ENCODE measurements at places on chromosomes 6 and 20.

GRCh38 chr6:130742131-130742681 lies 85.0 kb upstream of the SMLR1 start:
- DNase-seq: no peak

DNA sequence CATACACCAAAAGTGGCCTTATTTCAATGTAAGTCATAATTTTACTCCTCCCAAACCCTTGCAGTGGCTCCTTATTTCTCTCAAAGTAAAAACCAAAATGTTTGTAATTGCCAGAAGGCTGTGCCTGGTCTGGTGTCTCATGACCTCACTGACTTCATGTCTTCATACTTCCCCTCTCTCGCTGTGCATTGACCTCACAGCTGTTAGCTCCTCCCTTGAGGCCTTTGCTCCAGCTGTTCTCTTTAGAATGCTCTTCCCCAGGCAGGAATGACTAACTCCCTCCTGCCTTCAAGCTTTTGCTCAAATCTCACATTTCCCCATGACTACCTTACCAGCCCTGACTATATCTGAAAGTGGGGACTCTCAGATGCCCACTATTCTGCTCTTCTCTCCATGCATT lies 83.3 kb downstream of the MTFR2 start:
- no peak for DNase-seq

- no peak for DNase-seq
Measured at GRCh38 chr6:138533667-138534066, 34.4 kb upstream of the NHSL1 start.

GRCh38 chr6:9943026-9943425 lies 471.8 kb downstream of the TFAP2A start:
- DNase-seq: no peak

GRCh38 chr20:48205786-48206185 lies 420.5 kb upstream of the SULF2 start:
- DNase-seq: no peak

GRCh38 chr20:1931830-1932229 lies 36.6 kb downstream of the SIRPA start:
- no peak for DNase-seq

GRCh38 chr20:48523191-48523995 lies 304.4 kb downstream of the PREX1 start:
- DNase-seq: no peak

DNA sequence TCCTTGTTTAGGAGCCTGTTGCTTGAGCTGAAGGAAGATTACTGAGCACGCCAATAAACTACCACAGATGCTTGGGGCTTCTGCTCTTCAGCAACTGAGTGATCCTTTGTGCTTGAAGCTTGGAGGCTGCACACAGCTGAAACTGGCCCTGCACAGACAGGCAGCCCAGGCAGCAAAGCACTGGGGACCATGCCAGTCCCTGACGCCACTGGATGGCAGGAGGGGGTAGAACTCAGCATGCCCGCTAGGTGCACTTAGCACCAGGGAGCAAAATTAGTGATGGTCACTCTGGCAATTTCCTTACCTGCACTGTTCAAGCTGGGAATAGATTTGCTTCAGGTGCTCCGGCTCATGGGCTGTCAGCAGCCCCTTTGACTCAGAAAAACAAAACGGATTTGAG lies 91.5 kb downstream of the FAM50B start:
- DNase-seq: no peak

GRCh38 chr20:56343861-56344381 lies 14.9 kb upstream of the FAM210B start:
- no peak for DNase-seq

DNA sequence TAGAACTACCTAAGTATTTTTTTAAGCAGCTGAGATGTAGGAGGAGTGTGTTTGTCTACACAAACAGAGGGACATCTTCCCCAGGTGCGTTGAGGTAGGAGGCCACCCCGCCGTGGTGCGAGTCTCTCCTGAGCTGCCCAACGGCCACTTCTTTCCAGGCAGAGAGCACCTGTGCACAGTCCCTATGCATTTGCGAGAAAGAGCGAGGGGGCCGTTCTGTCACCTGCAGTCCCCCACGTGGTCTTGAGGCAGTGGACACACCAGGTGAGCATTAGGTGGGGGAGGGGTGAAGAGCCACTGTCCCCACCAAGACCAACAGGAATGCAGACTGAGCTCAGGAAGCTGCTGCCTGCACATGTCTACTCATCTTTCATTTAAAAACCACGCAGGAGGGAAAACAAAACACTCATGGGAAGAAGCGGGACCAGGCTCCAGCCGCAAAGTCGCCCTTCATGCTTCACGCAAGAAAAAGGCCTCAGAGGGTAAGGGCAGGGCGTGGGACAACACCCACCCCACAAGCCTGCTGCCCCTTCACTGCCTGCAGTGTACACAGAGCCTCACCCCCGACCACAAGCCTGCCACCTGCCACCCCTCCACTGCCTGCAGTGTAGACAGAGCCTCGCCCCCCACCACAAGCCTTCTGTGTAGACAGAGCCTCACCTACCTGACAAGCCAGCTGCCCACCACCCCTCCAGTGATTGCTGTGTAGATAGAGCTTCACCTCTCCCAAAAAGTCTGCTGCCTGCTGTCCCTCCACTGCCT lies 142.0 kb downstream of the DLL1 start:
- DNase-seq: no peak

DNA sequence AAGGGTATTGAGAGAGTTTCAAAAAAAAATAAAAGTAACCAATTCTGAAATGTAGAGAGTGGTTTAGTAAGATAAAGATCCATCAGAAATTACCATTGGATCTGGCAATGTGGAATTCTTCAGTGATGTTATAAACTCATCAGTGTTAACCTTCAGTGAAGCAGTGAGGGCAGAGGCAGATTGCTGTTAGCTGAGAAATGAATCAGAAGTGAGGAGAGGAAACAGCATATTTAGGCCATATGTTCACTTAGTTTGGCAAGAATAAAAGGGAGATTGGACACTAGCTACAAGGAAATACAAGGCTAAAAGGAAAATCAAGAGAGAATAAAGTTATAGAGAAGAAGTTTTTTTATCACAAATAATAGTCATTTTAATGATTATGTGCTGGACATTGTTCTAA lies 9.6 kb downstream of the KCNQ5 start:
- no peak for DNase-seq

- no peak for DNase-seq
Measured at GRCh38 chr6:52243282-52243893, 912 bp downstream of the IL17F start.

GRCh38 chr20:46626758-46627157 lies 24.5 kb downstream of the SLC13A3 start:
- no peak for DNase-seq

- no peak for DNase-seq
Measured at GRCh38 chr6:159953091-159953601, 15.7 kb upstream of the IGF2R start.

- DNase-seq: no peak
Measured at GRCh38 chr6:13563009-13563408, 11.4 kb upstream of the SIRT5 start.

- no peak for DNase-seq
Measured at GRCh38 chr6:88209301-88209700, 43.2 kb upstream of the CNR1 start.

GRCh38 chr6:47283993-47284392 lies 25.7 kb downstream of the TNFRSF21 start:
- no peak for DNase-seq

DNA sequence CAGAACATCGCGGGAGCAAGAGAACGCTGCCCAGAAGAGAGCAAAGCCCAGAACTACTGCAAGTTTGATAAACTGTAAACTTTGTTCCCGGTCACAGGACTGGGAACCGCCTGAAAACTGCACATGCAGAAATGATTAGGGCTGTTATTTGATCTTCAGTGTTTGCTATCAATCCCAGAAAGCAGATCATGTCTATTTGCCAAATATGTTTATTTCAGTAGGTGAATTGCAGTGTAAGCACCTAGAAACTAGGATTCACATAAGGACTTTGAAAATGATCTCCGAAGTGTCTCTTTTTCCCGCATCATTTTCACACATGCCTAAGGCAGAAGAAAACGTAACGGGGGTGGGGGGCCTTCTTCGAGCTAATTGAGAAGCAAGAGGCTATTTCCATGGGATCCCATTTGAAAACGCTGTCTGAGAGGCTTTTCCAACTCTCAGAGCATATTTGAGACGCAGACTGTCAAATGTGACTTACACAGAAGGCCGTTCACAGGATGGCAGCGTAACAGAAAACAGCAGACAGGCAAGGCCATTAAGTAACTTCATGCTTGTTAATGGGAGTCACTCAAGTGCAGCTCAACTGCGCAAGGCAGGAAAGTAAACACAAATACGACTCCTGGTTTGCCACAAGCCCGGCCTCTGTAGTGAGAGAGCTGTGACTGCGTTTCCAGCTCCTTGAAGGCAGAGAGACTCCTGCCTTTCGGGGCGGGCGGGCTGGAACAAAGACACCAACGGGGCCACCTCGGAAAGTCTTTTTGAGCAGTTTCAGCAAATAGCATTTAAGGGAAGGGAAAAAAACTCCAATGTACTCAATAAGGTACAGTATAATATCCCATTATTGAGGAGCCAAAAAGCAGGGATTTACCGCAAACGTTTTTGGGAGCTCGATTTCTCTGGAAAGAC lies 144.7 kb upstream of the ZNF217 start:
- no peak for DNase-seq

- no peak for DNase-seq
Measured at GRCh38 chr20:34709831-34710567, 5.9 kb downstream of the TP53INP2 start.

DNA sequence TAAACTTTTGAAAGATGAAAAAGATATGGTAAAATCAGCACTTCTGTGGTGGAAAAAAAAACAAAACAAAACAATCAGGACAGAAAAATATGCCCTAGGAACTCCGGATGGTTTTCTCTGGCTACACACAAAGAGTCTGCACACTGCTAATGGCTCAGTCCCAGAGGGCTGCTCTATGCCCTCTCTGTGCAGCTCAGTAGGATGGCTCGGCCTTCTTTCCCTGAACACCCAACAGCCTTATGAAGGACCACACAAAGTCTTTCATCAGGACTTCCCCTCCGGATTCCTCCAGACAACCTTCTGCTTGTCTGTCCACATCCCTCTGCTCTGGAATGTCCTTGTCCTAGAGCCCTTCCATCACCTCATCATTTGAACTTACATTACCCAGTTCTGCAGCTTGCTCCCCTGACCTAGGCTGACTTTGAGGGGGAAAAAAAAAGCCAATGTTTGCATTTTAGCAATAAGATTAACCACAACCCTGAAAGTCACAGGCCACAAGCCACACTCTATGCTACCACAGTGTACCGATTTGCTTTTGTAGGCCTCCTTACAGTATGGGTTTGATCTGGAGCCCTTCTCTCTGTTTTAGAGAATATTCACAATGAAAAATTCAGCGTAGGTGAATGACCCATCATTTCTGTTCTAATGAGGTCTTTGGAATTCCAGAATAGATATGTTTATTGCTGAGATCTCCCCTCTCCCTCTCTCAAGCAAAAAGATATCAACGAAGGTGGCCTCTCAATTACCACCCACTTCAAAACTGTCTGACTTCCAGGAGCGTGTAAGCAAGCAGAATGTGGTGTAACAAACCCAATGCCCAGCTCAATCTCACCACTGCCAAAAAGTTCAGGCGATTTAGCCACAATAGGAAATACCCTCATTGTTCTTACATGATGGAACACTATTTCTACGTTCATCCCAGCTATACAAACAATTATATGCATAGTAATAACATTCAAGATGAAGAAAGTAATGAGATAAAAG lies 164.0 kb downstream of the GMDS start:
- DNase-seq: no peak

DNA sequence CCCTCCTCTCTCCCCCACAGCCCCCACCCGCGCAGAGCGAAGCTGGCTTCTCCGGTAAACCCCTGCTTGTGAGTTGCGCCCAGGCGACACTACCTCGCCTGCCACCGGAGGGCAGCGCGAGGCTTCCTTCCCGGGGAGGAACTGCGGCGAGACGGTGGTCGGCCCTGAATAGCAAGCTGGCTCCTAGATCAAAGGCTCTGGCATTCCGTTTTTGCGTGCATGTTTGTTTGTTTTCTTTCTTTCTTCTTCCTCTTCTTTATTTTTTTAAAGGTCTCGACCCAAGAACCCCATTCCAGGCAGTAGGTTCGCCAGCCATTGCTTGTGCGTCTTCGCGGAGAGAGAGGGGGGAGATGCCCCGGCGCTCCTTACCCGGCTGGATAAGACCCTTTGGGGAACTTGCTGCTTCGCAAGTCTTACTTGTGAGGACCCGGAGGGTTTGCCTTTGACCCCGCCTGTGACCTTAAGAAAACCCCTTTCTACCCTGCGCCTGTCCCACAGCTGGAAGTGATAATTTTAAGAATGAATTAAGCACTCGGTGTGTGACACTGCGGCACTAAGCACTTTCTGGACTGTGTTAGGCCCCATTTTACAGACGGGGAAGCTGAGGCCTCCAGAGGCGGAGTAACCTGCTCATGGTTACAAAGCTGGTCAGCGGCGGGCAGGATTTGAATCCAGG lies 92.7 kb upstream of the SIRPA start:
- no peak for DNase-seq

DNA sequence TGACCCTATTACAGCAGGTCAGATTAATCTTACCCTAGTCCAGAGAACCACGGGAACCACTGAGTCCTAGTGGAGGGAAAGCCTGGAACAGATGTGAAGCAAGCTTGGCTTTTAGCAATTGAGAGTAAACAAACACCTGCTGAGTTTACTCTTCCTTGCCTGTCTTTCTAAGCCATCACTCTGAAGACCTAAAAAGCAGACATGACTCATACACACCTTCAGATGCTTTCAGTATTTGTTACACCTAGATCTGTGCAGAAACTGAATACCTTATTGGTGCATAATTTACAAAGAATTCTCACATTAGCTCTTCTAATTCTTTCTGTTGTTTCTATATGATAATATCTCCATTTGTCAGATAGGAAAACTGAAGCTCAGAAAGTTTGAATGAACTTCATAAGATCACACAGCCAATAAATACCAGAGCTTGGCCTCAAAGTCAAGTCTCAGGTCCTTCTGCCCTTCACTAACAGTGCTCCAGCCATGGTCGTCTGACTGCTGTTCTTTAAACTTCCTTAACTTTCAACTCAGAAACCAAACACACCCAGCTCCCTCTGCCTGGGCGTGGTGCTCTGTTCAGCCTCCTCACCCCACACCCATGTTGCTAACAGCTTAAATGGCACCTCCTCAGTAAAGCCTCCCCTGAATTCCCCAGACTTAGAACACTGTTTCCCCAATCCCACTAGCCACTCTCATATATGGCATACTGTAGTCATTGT lies 8.6 kb upstream of the GABBR1 start:
- DNase-seq: peak; percentile 54

- DNase-seq: no peak
Measured at GRCh38 chr6:98832284-98833056, 1.9 kb upstream of the POU3F2 start.

DNA sequence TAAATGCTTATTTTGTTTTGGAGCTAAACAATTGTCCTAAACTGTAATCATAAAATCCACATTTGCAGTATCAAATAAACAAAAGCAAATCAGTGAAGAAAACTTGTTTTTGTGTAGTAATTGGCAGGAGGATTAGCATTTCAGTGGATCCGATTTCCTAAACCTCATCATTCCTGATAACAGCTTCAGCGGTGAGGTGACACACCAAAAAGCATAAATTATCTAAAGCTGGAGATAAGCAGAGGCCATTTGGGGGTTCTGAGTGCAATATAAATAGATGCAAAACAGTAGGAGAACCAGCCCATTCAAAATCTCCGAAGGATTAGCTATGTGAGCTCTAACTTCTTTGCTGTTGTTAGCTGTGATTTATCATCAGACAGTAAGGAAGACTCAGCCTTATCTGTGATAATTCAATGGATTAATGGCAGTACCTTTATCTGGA lies 235.8 kb downstream of the EPHA7 start:
- no peak for DNase-seq

- no peak for DNase-seq
Measured at GRCh38 chr6:113362301-113363047, 494.7 kb upstream of the MARCKS start.

All from CD4-positive, alpha-beta T cell treated with Interleukin-4 for 4 hours (primary cell).